ENCODE measurements at places on chromosomes 7 and 10. TPM values are rescaled to one million over a fixed set of nuclear protein-coding genes. Genes with fewer than 3 reads are reported as not detected.
A peak's percentile ranks its signal among the peaks of the same experiment; 100 is the strongest.

GRCh38 chr10:95880704-95881103, 27.1 kb upstream of the CC2D2B start:
- DNase-seq, result no peak

DNA sequence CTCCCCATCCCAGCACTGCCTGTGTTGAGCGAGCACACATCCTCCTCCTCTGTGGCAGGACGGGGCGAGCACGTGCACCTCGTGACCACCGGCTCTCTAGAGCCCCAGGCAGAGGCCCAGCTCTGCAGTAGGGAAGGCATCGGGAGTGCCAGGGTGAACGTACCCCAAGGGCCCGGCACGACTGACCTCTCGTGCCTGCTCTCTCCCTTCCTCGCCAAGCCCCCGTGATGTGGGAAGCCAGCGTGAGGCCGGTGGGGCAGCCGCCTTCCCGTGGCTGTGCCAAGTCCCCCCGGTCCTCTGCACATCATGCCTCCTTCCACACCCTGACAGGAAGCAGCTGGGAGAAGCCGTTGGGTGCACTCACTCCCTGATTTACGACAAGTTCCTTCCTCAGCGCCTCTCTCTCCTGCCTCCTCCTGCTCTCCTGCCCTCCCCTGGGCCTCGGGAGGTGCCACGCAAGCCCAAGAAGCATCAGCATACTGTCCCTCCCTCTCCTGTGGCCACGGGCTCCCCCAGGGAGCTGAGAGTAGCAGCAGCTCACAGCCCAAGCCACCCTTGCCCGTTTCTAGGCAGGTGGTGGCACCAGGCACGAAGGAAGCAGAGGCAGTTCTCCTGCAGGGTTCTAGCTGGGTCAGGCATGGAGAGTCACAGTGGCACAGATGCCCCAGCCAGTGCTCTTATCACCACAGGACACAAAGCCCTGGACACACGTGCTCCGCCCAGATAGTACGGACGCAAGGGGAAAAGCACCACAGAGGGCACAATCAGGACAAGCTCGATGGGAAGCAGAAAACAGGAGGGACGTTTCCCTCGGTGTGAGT, 47.0 kb downstream of the AMZ1 start:
- DNase-seq, result no peak

- no peak for DNase-seq
These were observed 349.6 kb downstream of the DNAJB6 start for GRCh38 chr7:157686285-157686894.

Gene GDI2
- polyA plus RNA-seq, result 336 TPM

Gene LIPK
- polyA plus RNA-seq, result not detected

GRCh38 chr7:25216837-25217236, 11.4 kb downstream of the NPVF start:
- DNase-seq, result peak; percentile 68

GRCh38 chr10:124632566-124632965, 111.6 kb downstream of the FAM53B start:
- DNase-seq, result no peak

DNA sequence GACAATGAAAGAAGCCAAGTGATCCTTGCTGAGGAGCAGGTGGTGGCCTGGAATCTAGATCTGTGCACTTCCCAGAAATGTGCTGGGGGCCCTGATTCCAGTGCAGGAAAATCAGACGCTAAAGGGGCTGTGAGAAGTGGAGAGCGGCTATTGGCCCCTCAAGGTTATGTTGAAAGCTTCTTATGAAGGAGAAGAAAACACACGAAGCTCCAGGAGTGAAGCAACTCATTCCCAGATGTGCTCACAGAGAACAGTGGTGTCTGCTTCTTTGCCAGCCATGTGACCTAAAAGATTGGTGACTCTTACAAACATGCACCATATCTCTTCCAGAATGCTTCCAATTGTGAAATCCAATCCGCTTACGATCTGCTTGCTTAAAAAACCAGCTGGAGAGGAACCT, 679.3 kb upstream of the IGFBP3 start:
- DNase-seq, result no peak

- DNase-seq, result no peak
These were observed 80.4 kb upstream of the MALRD1 start for GRCh38 chr10:18968159-18968558.

Gene VSIR
- 6.3 TPM for polyA plus RNA-seq

Gene AQP1
- 184 TPM for polyA plus RNA-seq

GRCh38 chr7:25852939-25853271, 299.1 kb upstream of the NFE2L3 start:
- no peak for DNase-seq

Gene PGAM1
- polyA plus RNA-seq, result 160 TPM

DNA sequence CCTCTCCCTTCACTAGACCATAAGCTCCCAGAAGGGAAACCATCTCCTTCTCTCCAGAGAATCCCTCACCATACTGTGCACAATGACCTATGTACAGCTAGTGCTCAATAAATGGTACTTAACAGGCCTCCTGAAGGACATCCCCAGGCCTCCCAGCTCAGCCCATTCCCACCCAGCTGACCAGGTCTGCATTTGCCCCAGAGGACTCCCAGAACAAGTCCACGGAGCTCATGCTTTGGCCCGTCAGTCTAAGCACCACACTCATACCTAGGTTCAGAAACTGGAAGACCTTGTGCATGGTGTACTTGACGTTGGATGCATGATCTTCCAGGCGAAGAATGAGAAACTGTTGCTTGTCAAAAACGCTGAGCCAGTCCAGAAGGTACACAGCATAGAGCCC, 81.3 kb downstream of the CHST15 start:
- no peak for DNase-seq

DNA sequence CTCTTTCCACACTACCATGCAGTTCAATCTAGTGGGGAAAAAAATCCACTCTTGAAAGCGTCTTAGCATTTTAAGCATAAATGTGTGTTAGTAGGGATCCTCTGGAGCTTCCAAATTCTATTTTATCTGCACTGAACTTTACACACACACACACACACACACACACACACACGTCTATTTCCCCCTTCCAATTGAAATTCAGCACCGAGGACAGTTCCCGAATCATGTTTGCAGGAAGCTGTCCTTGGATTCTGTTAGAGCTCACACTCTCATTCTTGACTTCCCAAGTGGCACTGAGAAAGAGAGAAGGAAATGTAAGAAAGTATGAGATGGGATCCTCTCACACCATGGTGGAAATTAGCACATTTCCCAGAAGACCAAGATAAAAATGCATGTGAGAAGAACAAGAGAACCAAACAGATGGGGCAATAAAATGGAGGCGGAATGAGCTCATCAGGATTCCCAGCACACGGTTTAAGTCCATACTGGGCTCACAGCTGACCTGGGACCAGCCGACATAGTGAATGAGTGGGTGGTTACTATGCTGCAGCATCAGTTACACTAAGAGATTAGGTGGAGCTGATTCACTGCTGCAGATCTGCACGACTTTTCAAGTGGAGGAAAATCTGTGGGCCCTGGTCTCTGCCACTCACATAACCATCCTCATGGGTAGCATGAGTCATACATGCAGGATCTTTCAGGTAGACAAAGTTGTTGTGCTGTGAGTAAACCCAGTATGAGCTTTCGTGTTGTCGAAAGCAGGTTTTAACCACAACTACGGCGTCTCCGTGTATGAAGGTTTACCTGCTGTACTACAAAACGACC, 3.3 kb upstream of the NPTX2 start:
- DNase-seq, result peak; percentile 84

Gene SPAG6
- polyA plus RNA-seq, result 1.3 TPM

DNA sequence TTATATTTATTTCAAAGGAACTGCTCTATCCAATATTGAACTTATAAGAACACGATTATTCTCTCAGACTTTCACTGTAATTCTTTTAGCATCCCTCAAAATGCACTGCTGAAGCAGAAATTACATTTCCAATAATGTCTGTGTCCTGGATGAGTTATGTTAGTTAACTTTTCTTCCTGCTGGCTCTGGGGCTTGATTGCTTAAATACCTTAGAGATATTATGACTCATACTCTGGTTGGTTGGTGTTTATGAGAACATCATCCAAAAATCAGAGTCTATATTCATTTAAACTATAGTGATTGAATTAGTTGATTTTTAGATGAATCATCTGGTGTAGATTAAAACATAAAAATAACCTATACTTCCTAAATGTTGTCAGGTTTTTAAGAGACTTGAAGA, 246.3 kb upstream of the VWC2 start:
- DNase-seq, result no peak

DNA sequence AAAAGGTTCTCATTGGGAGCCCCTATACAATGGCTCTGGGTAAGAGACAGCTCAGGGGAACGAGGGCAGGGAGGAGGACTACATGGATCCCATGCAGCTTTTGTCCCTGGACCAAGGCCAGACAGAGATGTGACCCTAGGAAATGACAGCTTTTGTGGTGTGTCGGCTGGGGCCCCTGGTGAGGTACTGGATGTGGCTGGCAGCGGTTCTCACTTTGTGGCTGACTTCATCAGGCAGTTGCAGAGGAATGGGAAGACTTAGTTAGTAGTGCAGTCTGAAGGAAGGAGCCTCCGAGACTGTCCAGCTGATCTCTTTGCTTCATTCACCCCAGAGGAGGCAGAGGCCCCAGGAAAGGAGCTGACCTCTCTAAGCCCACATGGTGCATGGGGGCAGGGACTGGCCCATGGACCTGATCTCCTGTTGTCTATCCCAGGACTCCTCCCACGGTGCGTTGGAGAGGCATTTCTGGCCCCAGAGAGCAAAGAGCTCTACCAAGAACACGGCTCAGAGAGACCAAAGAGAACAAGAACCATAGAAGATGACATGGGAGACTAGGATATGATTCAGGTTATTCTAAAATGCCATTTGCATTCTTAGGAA, 202.9 kb downstream of the RPS24 start:
- no peak for DNase-seq

DNA sequence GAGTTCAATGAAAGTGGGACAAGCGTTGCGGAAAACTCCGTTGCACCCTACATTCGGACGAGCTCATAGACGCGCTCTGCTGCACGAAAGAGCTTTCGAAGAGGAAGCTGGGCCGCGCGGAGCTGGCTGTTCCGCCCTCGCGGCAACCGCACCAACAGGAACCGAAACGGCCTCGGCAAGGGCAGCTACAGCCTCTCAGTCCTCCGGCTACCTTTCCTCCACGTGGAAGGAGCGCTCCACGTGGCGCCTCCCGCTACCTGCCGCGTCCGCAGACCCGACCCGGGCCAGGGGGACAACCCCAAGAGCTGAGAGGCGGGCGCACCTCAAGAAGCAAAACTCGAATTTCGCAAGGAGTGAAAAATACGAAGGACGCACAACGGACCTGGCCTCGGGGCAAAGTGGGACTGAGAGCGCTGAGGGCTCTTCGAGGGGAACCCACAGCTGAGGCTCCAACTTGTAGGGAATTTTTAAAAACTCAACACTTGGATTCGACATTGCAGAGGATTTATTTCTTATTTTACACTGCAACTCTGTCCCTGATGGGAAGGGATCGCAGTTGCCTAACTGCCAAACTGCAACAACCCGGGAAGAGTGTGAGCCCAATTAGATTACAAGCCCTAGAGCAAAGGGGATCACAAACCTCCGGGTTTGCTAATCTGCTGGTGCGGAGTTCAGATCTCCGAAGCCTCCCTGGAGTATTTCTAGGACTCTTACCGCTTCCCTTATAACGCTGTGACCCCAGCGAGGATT, 1.4 kb downstream of the HPSE2 start:
- peak; percentile 45 for DNase-seq

DNA sequence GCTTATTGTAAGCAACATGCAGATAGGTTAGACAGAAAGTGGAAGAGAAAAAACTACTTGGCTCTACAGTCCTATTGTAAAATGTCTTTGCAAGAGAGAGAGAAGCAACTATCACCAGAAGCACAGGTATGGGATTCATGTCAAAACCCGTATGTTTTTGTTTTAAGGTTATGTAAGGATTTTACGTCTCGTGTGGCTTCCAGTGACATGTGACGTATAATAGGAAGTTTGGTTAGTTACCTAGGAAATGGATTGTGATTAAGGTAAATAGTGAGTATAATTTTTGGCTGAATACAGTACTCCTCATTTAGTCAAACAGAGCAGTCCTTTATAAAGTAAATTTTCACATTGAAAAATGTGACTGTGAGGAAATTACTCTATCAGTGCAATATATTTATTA, 62.0 kb downstream of the PHF14 start:
- no peak for DNase-seq

Gene COL17A1
- 0.63 TPM for polyA plus RNA-seq

DNA sequence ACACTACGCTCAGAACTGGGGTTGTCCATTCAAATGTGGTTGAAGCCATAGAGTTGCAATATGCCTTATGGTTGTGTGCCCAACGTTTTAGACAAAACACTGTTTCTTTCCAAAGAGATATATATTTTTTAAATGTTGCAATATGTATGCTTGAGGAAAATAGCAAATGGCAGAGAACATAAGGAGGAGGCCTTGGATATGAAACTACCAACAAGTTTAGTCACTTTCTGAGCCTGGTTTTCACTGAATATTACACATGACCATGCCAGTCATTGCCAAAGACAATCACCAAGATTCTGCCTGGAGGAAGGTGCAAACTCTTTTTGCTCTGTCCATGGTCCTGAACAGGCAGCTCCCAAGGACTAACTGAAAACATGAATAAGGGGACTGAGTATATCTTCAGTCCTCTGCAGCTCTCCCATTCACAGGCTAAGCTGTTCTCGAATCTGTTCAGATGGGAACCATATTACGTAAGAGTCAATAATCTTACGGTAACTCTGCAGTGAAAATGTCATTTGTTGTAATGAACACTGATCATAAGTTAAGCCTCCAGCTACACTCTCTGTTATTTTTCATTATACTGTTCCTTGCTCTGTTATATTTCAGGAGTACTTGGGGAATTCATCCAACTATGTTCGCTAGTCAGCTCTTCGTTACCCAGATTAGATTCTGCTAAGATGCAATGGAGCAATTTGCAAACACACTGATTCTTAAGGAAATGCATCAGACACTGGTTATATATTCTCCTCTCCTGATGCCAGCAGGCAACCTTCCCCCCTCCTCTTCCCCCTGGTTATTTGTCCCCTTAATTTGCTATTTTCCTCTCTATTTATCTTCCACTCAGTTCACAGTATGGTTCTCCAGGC, 90.7 kb upstream of the C1QL3 start:
- peak; percentile 75 for DNase-seq

GRCh38 chr7:42071372-42072261, 165.4 kb downstream of the GLI3 start:
- DNase-seq, result no peak

GRCh38 chr7:158710651-158711102, 6.1 kb upstream of the NCAPG2 start:
- no peak for DNase-seq

DNA sequence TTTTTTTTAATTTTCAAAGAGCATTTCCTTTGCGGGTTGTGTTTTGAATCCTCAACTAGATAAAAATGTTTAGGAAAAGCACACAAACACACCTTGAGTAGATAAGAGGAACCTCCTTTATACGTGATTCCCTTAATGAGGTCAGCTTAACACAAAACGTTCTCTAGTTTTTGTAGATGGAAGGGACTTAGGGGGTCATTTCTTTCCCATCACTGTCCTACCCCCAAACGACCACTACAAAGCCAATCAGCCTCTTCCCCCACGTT, 1.2 kb downstream of the SUV39H2 start:
- DNase-seq, result peak; percentile 25
